T1000 (cell line): ENCODE measurements at places on chromosomes 16 and 17.

- DNase-seq, result no peak
Observed at GRCh38 chr16:74742051-74742481, 32.6 kb downstream of the FA2H start.

DNA sequence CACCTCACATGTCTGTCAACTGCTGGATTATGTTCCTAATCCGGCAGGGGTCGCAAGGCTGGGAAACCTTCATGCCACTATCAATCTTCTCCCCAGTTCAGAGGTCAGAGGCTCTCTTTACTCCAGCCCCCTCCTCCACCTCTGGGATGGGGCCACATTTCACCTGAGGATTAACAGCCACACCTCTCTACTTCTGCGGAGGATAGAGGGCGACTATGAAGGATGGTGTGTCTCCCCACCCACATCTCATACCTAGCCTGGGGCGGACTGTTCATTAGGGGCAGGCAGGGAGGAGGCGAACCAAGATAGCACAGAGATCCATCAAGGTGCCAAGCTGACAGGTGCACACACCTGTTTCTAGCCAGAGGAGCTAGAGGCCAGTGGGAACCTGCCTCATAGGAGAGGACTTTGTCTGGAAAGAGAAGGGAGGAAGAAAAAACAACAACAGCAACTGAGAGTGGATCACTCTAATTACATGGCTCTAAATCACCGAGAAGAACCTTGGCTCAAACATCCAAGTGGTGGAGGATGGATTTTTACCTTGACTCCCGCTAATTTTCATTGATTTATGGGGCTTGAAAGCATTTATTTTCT, 41.9 kb upstream of the SKAP1 start:
- DNase-seq, result no peak

- peak; percentile 62 for DNase-seq
Observed at GRCh38 chr17:10616502-10617119, 40.5 kb downstream of the MYH3 start.

GRCh38 chr16:80946481-80946880, 60.2 kb downstream of the CMC2 start:
- DNase-seq, result no peak

GRCh38 chr16:26765087-26765486, 301.6 kb upstream of the C16orf82 start:
- no peak for DNase-seq

GRCh38 chr17:37118366-37119137, 169.8 kb downstream of the AATF start:
- no peak for DNase-seq

GRCh38 chr17:18157354-18157985, 26.2 kb upstream of the ALKBH5 start:
- no peak for DNase-seq
